ENCODE measurements at places on chromosomes 6 and 20.

DNA sequence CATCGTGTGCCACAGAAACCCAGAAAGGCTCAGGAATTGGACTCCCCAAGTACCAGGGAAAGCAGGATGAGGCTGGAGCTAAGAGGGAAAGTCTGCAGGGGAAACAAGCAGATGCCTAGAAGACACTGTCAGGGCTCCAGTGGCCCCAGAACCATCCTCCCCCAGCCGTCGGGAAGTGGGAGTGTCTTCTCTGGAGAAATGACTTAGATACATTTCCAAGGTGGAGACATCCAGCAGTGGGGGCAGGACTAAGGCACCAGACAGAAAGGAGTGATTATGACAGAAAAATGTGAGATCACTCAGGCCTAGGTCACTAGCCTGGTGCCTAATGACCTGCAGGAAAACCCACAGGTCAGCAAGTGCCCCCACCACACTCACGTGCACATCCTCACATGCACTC is 36.0 kb upstream of the VSX1 start:
- no peak for DNase-seq

- DNase-seq: peak; percentile 37
Observed at GRCh38 chr6:131765081-131765803, 42.6 kb upstream of the ENPP1 start.

DNA sequence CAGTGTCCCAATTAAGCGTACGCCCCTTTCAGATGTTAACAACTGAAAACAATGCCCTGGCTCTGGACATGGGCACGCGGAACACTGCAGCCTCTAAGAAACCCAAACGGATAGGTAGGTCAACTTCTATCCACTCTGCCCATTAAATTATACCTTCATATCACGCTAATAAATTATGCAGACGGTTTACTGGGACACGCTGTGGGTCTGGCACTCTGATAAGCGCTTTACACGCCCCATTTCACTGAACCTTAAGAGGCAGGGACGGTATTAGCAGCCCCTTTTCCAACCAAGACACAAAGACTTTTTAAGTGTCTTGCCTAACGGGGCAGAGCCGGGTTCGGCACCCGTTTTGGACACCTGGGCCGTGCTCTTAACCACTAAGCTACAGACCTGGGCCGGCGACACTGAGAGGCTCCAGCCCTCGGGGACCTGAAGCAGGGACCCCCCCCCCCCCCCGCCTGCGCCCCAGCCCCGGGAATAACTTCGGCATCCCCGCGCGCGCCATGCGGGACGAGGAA is 744 bp downstream of the STAU1 start:
- no peak for DNase-seq

DNA sequence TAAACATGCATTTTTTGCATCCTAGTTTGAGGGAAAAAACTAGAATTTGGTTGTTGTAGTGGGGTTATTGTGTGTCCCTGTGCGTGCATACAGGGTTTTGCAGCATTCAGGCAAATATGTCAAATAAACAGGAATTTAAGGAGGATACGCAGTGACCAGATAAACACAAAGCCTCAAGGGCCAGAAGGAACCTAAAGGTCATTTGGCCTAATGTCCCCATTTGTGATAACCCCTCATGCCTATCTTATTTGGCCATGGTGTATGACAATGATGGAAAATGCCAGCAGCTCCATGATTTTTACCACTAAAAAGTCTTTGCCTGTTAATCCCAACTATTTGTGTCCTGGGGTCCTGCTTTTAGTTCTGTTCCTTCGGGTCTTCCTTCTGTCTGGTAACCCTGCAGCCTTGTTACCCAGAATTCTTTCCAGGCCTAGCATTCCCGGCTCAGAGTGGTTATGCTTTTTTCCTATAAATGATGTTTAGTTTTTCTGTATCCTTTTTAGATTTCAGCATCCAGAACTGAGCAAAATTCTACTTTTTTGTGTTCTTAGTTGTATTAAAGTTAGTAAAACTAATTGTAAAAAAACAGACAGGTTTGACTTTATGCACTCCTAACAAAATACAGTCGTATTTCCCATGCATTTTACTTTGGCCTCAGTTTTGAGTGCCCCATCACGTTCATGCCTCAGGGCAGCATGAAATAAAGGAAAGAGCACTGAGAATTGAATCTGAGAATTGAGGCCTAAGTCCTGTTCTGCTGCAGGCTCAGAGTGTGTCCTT is 4.4 kb downstream of the STX16 start:
- DNase-seq: no peak

DNA sequence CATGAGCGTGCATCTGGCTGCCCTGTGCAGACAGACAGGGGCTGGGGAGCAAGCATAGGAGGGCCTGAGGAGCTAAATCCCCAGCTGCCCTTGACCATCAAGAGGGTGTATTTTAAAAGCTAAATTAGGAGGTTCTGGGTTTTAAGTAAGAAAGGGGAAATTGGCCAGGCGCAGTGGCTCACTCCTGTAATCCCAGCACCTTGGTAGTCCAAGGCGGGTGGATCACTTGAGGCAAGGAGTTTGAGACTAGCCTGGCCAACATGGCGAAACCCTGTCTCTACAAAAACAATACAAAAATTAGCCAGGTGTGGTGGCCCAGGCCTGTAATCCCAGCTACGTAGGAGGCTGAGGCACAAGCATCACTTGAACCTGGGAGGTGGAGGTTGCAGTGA is 27.8 kb downstream of the SERPINB6 start:
- no peak for DNase-seq

All from renal cortical epithelial cell (primary cell).